ENCODE measurements at places on chromosomes 5 and 9. TPM values are rescaled to one million over a fixed set of nuclear protein-coding genes. Genes with fewer than 3 reads are reported as not detected.

RNF208 gene
- 13.9 TPM for total RNA-seq

IFNA13 gene
- total RNA-seq: 0.66 TPM

GABRP gene
- total RNA-seq: 327 TPM

CARTPT gene
- not detected for total RNA-seq

OR1Q1 gene
- total RNA-seq: not detected

SNCAIP gene
- 113 TPM for total RNA-seq

FOXD1 gene
- 0.09 TPM for total RNA-seq

DNM1 gene
- total RNA-seq: 89.2 TPM

LOX gene
- 17.4 TPM for total RNA-seq

GHR gene
- total RNA-seq: 7.9 TPM

GLT6D1 gene
- not detected for total RNA-seq

ZBTB34 gene
- 24.0 TPM for total RNA-seq

FAM174A gene
- 12.0 TPM for total RNA-seq

PRLR gene
- 2.1 TPM for total RNA-seq

PCYOX1L gene
- 23.2 TPM for total RNA-seq

DOCK8 gene
- 8.9 TPM for total RNA-seq

C5orf47 gene
- total RNA-seq: not detected
